PC-9 (cell line): ENCODE measurements at places on chromosomes 5 and 9. TPM values are rescaled to one million over a fixed set of nuclear protein-coding genes. Genes with fewer than 3 reads are reported as not detected.
A peak's percentile ranks its signal among the peaks of the same experiment; 100 is the strongest.

GRCh38 chr5:35009019-35009418 is 38.7 kb downstream of the AGXT2 start:
- H3K4me3 ChIP-seq: no peak overlapping the region
- H3K27me3 ChIP-seq: peaks cover 67% of the 10 kb centered on the region
- no peaks in the 10 kb centered on the region for H3K4me1 ChIP-seq
- H3K36me3 ChIP-seq: no peaks in the 10 kb centered on the region

CCDC69 gene
- total RNA-seq: 0.35 and 0.50 TPM in 2 replicates

DNA sequence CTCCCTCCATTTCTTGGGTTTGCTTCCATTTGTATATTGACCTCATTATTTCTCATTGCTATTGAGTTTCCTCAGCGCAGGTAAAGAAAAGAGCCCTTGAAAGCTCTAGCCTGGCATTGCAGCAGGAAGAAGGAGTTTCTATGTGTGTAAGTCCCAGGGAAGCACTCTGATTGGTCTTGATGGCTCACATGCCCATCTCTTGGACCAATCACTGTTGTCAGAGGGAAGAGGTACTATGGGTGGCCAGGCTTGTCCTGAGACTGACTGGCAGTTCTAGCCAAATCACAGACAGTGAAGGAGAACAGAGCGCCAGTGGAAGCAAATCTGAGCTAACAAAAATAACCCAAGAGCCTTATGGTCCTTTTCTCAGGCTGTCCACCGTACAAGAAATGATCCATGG is 219.0 kb downstream of the PAX5 start:
- peaks cover 18% of the 10 kb centered on the region for H3K27me3 ChIP-seq
- no peak overlapping the region for H3K4me3 ChIP-seq
- H3K27ac ChIP-seq: no peak overlapping the region
- no peak for DNase-seq

UIMC1 gene
- total RNA-seq: 48.3 and 59.5 TPM in 2 replicates

GRCh38 chr9:133282464-133283238 is 7.7 kb upstream of the ABO start:
- no peaks in the 10 kb centered on the region for H3K36me3 ChIP-seq
- H3K27me3 ChIP-seq: peaks cover 56% of the 10 kb centered on the region
- no peak overlapping the region for H3K27ac ChIP-seq
- H3K4me3 ChIP-seq: no peak overlapping the region

DNA sequence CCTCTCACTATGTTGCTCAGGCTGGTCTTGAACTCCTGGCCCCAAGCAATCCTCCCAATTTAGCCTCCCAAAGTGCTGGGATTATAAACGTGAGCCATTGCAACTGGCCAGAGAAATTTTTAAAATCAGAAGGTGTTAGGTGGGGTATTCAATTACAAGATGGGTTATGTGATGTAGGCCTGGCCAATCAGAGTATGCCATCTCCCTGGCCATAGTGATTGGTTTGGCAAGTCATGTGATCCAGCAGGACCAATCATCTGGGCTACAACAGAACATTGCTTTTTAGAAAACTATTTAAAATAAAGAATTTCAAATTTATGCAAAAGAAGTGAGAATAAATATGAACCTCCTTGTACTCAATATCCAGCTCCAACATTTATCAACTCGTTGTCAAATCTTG is 22.4 kb downstream of the NMRK1 start:
- no peak for DNase-seq
- no peak overlapping the region for H3K27ac ChIP-seq
- no peaks in the 10 kb centered on the region for H3K27me3 ChIP-seq
- H3K4me3 ChIP-seq: no peak overlapping the region
- H3K4me1 ChIP-seq: no peaks in the 10 kb centered on the region

- H3K4me1 ChIP-seq: no peaks in the 10 kb centered on the region
- H3K36me3 ChIP-seq: no peaks in the 10 kb centered on the region
- no peak for DNase-seq
- 0 out of 2 replicates have a peak, but pooled peaks cover 10% of the 10 kb centered on the region for H3K27me3 ChIP-seq
Observed at GRCh38 chr5:176201811-176202210, 36.4 kb upstream of the SIMC1 start.

CDH9 gene
- total RNA-seq: not detected in 2 replicates

PCDHGB2 gene
- 0.28 and 0.33 TPM in 2 replicates for total RNA-seq

LCN9 gene
- not detected in 2 replicates for total RNA-seq

GRCh38 chr9:99465231-99465907 is 243.3 kb downstream of the SEC61B start:
- H3K4me3 ChIP-seq: no peak overlapping the region
- DNase-seq: no peak
- no peaks in the 10 kb centered on the region for H3K36me3 ChIP-seq
- no peaks in the 10 kb centered on the region for H3K27me3 ChIP-seq
- H3K27ac ChIP-seq: no peak overlapping the region
- no peaks in the 10 kb centered on the region for H3K4me1 ChIP-seq

GRCh38 chr5:1800472-1801221 is 560 bp upstream of the NDUFS6 start:
- peak overlapping the region; percentile 70 for H3K4me3 ChIP-seq
- no peaks in the 10 kb centered on the region for H3K27me3 ChIP-seq
- H3K4me1 ChIP-seq: peaks cover 19% of the 10 kb centered on the region
- DNase-seq: peak; percentile 67
- H3K27ac ChIP-seq: peak overlapping the region; percentile 64

IL5 gene
- total RNA-seq: not detected in 2 replicates

DNA sequence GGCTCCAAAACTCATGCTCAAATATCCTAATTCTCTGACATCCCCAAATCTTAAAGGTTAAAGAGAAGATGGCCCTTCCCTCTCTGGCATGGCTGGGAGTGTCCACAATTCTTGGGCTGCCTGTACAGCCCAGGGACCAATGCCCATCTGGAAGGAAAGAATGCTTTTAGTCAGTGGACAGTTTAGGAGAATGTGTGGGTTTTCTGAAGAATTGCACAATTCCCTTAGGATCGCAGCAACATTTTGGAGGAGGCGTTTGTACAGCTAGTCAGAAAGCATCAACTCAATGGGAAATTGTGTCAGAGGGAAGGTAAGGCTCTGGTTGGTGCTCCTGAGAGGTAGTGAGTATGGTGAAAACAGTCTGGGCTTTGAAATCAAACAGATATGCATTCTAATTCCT is 15.0 kb downstream of the FAM193B start:
- no peak for DNase-seq
- no peak overlapping the region for H3K27ac ChIP-seq

DNA sequence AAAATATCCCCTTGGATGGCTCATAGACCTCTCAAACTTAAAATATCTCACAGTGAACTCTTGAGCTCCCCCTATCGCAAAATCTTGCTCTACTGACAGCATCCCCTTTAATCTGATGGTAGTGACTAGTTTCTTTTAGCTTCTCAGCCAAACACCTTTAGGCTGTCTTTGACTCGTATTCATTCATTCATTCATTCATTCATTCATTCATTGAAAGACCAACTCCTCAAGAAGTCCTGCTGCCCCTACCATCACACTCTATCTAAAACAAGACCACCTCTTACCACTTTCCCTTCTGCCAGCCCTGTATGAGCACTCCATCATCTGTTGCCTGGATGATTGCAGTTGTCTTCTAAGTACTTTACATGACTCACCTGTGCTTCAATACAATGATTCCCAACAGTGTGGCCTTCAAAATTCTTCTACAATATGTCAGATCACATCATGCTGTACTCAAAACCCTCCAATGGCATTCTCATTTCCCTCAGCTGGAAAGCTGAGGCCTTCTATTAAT is 46.8 kb downstream of the ITGA2 start:
- H3K27ac ChIP-seq: peak overlapping the region; percentile 94
- H3K36me3 ChIP-seq: no peaks in the 10 kb centered on the region
- no peak overlapping the region for H3K4me3 ChIP-seq
- H3K4me1 ChIP-seq: peaks cover 80% of the 10 kb centered on the region
- no peaks in the 10 kb centered on the region for H3K27me3 ChIP-seq

- no peaks in the 10 kb centered on the region for H3K4me1 ChIP-seq
- no peak overlapping the region for H3K4me3 ChIP-seq
- no peaks in the 10 kb centered on the region for H3K27me3 ChIP-seq
- no peak for DNase-seq
- no peak overlapping the region for H3K27ac ChIP-seq
Observed at GRCh38 chr5:14465116-14465515, 116.5 kb upstream of the OTULINL start.

GRCh38 chr9:82167296-82167695 is 178.7 kb downstream of the SPATA31D1 start:
- no peak overlapping the region for H3K4me3 ChIP-seq
- H3K4me1 ChIP-seq: peaks cover 10% of the 10 kb centered on the region
- H3K27me3 ChIP-seq: no peaks in the 10 kb centered on the region
- H3K27ac ChIP-seq: no peak overlapping the region
- no peak for DNase-seq

- H3K27ac ChIP-seq: no peak overlapping the region
- DNase-seq: no peak
- H3K36me3 ChIP-seq: no peaks in the 10 kb centered on the region
- no peak overlapping the region for H3K4me3 ChIP-seq
- peaks cover 95% of the 10 kb centered on the region for H3K27me3 ChIP-seq
Observed at GRCh38 chr5:1756481-1756880, 43.2 kb downstream of the MRPL36 start.

- H3K4me1 ChIP-seq: peaks cover 20% of the 10 kb centered on the region
- peak; percentile 43 for DNase-seq
- no peaks in the 10 kb centered on the region for H3K27me3 ChIP-seq
- no peak overlapping the region for H3K4me3 ChIP-seq
- no peaks in the 10 kb centered on the region for H3K36me3 ChIP-seq
Observed at GRCh38 chr5:125045646-125046045, 299.2 kb upstream of the ZNF608 start.

DELE1 gene
- 68.5 and 80.8 TPM in 2 replicates for total RNA-seq

ALDH1A1 gene
- 2.3 and 3.7 TPM in 2 replicates for total RNA-seq

DNA sequence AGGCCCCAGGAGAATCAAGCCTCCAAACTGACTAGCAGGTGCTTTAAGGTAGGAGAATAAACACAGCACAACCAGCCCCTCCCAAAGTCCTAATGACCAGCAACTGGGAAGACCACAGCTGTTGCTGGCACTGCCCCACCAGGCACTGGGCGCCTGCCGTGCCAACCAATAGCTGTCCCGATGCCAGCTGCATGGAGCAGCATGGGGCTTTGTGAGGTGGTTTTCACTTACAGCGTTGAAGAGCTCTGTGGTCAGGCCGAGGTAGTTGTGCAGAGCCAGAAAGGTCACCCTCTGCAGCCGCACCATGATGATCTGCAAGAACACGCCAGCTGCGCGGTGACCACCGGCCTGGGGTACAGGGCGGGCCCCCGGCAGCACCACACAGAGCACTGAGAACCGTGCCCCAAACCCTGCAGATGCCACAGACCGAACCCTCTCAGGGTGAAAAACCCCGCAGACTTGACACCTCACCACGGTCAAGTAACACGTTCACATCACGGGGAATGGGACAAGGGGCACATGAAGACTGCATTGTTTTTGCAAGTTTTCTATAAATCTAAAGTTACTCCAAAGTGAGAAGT is 28.7 kb downstream of the PNPLA7 start:
- no peak overlapping the region for H3K4me3 ChIP-seq
- no peaks in the 10 kb centered on the region for H3K4me1 ChIP-seq
- no peak for DNase-seq
- no peak overlapping the region for H3K27ac ChIP-seq
- no peaks in the 10 kb centered on the region for H3K27me3 ChIP-seq

RAD17 gene
- 21.1 and 22.4 TPM in 2 replicates for total RNA-seq

DNA sequence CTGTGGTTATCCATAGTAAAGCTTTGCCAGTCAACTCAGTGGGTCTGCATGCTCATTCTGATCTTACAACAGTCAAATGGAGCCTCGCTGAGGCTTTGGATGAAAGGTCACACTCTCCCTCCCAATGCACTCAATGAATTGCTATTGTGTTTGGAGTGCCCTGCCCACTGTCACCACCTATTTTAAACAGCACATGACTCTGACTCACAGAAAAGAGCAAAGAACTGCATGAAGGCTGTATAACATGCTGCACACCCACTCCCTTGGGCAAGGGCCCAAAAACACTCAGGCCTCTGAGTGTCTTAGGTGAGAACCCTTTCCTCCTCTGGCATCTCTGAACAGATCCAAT is 118.7 kb upstream of the CCDC112 start:
- peak; percentile 56 for DNase-seq
- no peaks in the 10 kb centered on the region for H3K27me3 ChIP-seq
- H3K4me1 ChIP-seq: peaks cover 36% of the 10 kb centered on the region

PLAC8L1 gene
- total RNA-seq: not detected in 2 replicates

DNA sequence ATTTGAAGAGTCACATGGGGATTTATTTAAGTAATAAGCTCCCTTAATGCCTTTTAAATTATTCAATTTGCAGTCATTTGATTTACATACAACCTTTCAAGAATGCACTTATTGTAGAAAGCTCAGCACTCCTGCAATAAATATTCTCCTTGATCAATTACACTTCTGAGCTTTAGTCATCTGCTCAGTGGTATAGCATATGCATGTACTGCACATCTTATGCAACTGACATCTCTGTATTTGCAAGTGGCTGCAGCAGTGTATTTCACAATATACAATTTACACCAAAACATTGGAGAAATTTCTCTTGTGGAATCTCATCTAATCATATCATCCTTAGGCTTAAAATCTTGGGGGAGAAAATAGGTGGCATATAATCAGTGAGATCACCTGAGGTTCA is 325.7 kb downstream of the SLF1 start:
- DNase-seq: no peak
- H3K27ac ChIP-seq: no peak overlapping the region
- no peak overlapping the region for H3K4me3 ChIP-seq
- H3K27me3 ChIP-seq: no peaks in the 10 kb centered on the region
- H3K4me1 ChIP-seq: no peaks in the 10 kb centered on the region
